ENCODE measurements at places on chromosomes 4 and X.

DNA sequence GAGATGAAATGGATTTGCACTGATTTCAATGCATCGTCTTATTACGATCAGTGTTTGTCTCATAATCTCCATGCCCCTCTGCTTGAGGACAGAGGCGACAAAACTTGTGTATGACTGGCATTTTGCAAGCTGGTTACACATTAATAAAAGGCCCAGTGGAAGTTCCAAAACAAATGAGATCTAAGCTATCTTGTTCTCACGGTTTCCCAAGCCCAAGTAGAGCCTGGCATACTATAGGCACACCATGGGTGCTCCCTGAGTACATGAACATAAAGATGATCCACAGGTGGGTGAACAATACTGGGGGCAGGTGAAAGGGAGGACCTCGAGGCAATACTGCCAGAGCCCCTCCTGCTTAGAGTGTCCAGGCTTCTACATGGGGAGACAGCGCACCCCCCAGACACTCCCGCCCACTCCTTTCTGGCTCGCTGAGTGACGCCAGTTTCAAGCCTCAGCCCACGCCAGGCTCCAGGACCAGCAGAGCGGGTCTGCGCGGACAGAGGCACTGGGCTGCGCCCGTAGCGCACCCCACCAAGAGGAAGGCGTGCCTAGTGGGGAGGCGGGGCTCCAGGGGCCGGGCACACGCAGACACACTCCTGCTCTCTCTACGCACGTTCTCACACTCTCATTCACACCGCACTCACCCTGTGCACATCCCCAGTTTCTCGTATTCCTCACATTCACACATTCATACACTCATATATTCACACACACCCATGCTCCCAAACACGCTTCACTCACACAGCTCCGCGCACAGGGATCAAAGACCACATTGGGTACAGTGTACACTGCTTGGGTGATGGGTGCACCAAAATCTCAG, 8.9 kb upstream of the GSX2 start:
- no peak for DNase-seq

- no peak for DNase-seq
Measured at GRCh38 chr4:3796960-3797359, 30.8 kb downstream of the ADRA2C start.

GRCh38 chr4:53688186-53688790, 97.0 kb upstream of the LNX1 start:
- peak; percentile 99 for DNase-seq

DNA sequence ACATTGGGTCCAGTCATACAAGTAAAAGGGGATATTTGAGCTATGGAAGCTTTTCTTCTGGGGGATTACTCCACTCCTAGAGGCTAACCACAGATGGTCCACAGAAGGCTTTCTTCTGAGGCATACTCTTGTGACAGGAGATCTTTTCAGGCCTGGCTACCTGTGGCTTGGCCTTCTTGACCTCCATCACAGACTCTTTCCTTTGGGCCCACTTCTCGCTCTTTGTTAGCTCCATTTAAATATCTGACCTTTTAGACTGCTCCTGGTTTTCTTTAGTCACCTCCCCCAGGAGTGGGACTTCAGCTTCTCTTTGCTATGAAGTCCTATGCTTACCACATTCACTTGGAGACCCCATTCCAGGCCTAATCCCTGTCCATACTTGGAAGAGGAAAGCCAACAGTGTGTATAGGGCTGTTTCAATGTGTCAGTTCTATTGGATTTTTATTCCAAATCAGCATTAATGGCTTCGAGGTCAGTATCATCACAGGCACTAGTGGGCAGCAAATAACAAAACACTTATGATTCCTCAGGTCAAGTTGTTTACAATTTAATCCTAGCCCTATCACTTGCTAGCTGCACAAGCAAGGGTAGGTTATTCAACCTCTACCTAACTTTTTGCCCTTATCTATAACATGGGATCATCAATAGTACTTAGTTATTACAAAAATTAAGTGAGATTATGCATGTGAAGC, 26.3 kb downstream of the GPC3 start:
- no peak for DNase-seq

DNA sequence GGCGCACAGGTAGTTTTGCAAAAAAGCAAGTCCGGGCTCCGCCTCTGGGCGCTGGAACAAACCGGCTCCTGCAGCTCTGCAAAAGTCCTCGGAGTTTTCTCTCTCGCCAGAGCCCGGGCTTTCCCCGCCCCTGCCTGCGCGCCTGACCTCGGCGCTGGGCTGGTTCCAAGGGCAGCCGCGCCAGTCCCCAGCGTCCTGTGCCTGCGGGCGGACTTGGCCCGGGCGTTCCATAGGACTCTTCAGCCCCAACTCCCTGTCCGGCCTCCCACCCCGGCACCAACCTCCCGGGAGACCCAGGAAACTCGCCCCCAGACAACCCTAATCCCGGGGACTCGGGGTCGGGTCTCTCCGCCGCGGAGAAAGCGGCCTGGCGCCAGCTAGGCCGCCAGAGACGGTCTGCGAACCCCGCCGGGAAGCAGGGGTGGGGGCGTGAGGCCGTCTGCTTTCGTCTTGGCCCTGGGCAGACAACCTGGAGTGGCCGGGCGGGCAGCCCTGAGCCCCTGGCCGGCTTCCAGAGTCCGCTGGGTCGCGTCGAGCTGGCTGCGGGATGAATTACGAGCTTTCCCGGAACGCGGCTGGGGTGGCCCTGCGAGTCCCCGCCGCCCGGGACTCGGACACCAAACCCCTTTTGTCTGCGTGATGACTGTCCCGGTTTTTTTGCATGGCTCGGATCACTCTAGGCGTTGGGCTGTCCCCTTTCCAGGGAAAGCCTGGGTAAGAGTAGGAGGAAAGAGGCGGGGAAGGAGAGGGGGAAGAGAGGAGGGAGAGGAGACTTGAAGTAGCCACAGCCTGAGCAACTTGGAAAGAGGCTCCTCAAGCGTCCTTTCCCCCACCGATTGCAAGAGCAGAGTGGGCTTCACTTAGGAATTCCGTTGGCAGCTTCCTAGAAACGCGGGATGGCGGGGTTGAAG, 916 bp downstream of the MXRA5 start:
- no peak for DNase-seq

DNA sequence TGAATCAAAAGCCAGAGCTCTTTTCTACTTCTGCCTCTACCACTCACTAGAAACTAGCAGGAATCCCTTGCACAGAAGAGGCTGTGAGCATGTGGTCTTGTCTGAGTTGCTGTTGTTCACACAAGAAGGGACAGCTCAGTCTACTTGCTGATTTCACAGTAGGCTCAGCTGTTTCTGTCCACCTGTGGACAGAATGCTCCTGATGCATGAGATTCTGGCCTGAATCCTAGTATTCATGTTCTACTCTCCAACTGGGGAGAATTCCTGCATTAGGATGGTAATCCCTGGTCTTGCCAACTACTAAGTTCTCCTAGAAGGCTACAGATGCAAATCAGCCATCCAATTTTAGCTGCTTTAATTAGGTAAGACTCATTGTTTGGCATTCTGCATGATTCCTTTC, 112.8 kb downstream of the PPA2 start:
- no peak for DNase-seq

DNA sequence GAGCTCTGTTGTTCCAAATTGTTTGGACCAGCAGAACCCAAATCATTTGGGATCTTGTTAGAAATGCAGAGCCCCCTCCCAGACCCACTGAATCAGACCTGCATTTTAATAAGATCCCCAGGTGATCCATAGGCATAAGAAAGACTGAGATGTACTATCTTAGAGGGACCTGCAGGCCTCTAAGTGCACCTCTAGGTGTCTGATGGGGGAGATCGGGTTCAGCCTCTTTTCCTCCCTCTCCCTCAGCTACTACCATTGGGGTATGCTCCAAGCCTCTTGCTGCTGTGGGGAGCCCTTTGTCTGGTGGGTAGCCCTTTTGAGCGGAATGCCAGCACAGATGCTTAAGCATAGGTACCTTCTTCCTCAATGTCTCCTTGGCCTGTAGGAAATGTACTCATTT, 63.8 kb upstream of the RPS6KA3 start:
- no peak for DNase-seq

DNA sequence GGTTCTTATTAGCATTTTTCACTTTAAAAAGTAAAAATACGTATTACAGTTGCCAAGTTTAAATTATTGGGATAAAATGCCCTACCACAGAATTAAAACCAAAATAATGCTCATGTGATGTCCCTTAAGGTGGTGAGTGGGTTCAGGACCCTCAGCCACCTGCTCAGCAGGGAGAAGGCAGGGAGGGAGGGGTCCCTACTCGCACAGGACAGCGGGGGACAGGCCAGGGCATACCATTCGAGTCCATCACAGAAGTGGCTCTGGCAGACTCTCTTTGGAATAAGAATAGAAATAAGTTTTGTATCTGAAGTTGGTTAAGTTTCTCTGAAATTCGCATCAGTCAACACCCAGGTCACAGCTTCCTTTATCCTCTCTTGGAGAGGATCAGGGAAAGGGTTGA, 37.7 kb downstream of the NOP14 start:
- DNase-seq, result no peak

DNA sequence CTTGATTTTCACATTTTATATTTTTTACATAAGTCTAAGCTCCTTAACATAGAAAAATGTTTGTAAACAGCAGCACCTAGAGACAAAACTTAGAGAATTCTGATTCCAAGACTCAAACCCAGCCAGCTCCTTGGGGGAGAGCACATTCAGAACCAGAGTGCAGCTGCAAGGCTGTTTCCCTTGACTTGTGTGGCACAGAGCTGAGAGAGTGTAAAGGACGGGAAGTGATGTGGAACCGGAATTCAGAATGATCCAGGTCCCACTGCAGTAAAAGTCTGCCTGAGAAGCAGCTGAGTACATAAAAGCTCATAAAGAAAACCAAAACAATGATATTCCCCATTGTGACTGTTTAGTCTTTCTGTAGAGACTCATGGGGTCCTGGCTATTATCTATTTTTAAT, 713.8 kb downstream of the RAB28 start:
- no peak for DNase-seq

DNA sequence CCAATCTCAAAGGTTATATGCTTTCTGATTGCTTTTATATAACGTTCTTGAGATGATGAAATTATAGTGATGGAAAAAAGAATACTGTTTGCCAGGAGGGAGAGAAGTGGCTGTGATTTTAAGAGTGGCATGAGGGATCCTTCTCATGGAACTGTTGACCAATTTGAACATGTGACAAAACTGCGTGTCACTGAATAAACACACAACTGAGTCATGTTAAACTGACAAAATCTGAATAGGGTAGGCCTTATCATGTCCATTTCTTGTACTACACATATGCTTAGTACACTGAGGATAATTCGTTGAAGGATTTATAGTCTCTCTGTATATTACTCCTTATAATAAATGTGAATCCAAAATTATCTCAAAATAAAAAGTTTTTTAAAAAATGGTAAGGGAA, 22.2 kb upstream of the HSPA4L start:
- DNase-seq, result no peak

GRCh38 chr4:153523941-153524386, 57.8 kb downstream of the TMEM131L start:
- DNase-seq, result no peak

DNA sequence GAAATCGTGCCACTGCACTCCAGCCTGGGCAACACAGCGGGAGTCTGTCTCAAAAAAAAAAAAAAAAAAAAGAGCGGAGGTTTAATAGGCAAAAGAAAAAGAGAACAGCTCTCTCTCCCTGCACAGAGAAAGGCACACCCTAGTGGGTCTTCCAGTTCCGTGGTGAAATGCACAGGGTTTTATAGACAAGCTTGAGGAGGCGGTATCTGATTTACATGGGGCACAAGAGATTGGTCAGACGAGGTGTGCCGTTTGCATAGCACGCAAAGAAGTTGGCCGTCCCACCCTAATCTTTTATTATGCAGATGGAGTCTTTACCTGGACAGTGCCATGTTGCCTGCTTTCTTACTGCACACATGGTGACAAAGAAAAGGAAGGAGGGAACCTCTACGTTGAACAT, 33.5 kb upstream of the REST start:
- no peak for DNase-seq

GRCh38 chr4:2745981-2746806, 9.9 kb downstream of the TNIP2 start:
- no peak for DNase-seq

GRCh38 chrX:68989865-68990606, 161.2 kb downstream of the EFNB1 start:
- DNase-seq, result peak; percentile 22

DNA sequence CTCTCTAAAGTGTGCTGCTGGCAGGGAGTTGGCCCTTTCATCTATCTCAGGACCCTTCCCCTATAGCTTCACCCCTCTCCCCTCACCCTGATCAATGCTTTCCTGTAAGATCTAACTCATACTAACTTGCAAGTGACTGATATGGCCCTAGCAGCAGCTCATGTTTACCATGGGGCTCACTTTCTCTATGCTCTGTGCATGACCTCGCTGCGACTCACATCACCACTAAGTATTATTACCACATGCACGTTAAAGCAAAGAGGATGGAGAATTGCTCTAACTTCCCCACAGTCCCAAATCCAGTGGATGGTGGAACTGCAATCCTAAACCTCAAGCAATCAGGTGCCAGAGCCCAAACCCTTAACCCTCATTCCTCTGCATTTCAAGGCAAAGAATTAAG, 626.6 kb downstream of the MID1IP1 start:
- no peak for DNase-seq

DNA sequence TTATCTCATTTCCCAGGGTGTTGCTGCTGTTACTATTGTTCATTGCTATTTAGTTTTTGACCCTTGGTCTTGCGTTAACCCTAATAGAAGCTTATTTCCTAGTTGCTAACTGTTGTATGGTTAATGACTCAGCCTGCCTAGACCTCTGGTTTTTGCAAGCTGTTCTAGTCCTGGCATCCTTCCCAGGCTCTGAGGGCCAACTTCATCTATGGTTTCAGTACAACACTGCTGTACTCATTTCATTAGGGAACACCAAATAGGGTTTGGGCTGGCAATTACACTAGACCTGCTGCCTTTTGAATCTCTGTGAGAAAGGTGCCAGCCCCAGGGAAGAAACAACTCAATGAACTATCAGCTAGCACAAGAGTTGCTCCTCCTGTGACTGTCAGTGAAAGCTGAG, 59.6 kb downstream of the DCX start:
- DNase-seq, result no peak

GRCh38 chrX:150767475-150768131, 74.4 kb downstream of the MTMR1 start:
- no peak for DNase-seq

- DNase-seq, result no peak
Measured at GRCh38 chr4:56655627-56656345, 25.3 kb downstream of the HOPX start.

GRCh38 chr4:32841217-32841616, 2121.0 kb downstream of the PCDH7 start:
- DNase-seq, result no peak

Measured in HS-27A (cell line).